A673 (cell line): ENCODE measurements at places on chromosomes 6 and 20.

GRCh38 chr6:63734923-63735322 is 99.3 kb downstream of the PHF3 start:
- no peak for DNase-seq

DNA sequence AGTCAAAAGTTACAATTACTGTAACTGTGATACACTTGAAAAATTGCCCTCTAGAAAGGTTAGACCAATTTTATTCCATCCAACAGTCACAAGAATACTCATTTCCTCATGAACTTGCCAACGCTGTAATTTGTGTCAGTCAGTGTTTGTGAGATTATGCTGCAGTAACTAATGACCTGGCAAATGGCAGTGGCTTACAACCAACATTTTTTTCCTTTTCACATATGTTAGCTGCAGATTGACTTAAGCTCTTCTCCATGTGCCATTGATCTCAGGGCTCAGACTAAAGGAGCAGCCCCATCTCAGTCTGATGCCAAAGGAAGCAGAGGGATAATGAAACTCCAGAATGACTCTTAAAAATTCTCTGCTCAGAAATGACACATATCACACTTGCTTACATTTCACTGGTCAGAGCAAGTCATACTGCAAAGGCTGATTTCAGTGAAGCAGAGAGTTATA is 92.3 kb upstream of the ELOVL5 start:
- no peak for DNase-seq

DNA sequence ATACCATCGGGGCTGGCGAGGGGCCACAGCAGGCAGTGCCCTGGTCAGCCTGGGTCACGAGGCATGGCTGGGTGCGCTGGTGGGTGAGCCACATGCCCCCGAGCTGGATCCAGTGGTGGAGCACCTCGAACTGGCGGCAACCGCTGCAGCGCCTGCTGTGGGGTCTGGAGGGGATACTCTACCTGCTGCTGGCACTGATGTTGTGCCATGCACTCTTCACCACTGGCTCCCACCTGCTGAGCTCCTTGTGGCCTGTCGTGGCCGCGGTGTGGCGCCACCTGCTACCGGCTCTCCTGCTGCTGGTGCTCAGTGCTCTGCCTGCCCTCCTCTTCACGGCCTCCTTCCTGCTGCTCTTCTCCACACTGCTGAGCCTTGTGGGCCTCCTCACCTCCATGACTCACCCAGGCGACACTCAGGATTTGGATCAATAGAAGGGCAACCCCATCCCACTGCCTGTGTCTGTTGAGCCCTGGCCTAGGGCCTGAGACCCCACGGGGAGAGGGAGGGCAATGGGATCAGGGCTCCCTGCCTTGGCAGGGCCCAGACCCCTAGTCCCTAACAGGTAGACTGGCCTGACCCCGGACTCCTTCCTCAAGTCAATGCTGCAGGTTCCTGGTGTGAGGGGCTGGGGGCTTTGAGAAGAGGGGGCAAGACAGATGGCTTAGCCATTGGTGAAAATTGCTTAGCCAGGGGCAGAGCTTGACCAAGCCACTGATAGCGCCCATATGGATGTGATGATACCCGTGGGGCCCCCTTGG is 598 bp downstream of the TMEM239 start:
- no peak for DNase-seq

DNA sequence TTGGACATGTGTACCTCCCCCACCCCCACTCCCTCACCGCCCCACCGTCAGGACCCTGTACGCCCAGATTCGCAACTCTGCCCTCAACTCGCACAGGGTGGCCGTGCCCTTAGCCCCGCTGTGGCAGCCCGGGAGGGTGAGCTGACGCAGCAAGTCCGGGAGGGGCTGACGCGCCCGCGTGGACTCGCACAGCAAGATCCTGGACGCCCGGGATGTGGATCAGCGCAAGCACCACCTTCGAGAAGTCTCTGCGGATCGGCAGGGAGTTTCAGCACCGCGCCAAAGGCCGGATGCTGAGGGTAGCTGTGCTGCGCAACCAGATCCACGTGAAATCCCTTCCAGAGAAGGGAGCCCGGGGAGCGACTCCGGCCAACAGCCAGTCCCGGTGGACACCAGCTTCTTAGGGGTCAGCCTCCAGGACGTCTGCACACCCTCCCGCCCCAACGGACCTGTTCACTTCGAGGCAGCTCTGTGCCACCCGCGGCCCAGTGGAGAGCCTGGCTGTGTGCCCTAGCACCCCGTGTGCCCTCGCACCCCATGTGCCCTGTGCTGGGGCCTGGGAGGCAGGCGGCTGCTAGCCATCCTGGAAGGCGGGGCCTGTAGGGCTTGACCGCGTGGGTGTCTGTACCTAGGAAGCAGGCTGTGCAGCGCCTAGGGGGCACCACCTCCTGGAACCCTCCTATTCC is 6.7 kb upstream of the GJA10 start:
- no peak for DNase-seq

- DNase-seq: no peak
Observed at GRCh38 chr20:52681288-52681687, 290.9 kb upstream of the TSHZ2 start.

DNA sequence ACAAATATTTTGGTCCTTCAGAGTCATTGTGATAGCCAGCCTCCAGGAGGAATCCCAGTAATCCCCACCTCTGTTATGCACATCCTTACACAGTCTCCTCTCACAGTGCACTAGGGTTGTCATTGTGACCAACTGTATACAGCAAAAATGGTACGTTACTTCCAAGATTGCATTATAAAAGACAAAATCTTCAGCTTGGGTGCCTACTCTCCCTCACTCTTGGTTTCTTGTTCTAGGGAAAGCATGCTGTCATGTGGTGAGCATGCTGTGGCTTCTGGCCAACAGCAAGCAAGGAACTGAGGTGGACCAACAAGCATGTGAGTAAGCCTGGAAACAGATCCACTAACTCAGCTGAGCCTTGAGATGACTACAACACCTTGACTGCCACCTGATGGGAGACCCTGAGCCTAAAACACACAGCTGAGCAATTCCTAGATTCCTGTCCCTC is 130.1 kb upstream of the DST start:
- DNase-seq: no peak

DNA sequence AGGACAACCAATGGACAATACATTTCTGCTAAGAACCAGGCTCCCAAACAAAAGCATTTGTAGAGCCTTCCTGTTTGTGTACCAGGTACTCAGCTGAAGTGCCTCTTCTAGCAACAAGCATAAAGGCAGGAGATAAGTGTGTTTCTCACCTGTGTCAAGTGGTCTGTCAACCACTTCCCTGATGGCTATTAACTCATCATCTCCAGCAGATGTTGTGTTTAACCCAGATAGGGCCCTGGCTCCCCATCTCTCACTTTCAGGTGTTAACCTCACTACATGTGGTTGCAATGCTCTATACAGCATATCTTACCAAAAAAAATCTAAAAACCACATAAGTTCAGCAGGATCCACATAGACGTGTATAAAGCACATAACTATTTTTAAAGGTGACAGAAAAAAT is 9.6 kb upstream of the IL17A start:
- no peak for DNase-seq

GRCh38 chr20:63122626-63123025 is 93.3 kb downstream of the YTHDF1 start:
- no peak for DNase-seq

DNA sequence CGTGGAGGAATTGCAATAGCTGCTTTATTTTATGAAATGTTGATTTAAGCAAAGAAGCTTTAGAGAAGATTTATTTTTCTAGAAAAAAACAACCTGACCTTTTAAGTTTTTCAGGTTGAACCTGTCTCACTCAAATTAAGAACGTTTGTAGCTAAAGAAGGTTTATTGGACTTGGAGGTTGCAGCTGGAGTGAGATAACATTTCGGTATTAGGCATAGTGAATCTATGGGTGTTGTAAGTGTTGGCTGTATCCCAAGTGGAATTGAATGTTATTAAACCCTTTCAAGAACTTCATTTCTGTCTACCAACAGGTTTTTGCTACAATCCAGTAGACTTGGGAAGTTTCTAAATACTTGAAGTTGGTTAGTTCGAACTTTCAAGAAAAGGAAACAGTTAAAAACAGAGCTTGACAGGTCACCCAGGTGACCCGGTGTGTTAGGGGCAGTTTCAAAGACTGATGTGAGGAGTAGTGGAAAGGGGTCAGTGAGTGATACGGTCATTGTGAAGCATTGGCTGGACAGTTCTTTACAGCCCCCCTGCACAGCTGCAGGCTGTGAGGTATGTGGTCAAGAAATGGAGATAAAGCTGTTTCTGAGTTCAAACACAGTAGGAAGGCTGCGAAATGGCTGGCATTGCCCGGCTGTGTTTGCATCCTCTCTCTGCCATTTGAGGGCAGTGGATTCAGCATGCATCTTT is 2.4 kb upstream of the TBCC start:
- no peak for DNase-seq

DNA sequence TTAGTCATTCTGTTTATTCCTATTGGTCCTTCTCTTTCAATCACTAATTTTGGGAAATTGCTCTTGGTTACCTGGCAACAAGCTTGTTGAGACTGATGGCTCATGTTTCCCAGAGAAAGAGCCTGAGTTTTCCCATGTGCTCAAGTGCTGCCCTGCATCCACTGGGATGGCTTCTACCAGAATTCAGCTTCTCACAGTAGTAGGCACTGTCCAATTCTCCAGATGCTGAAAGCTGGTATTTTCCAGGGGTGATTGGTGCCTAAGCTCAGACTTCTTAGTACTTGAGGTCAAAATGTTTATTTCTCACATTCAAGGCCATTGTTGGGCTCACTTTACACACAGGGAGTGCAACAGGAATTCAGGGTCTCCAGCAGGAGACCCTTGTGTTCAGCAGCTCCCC is 29.1 kb upstream of the SLC2A12 start:
- no peak for DNase-seq

- no peak for DNase-seq
Observed at GRCh38 chr6:149392093-149392492, 8.0 kb upstream of the SUMO4 start.

- DNase-seq: no peak
Observed at GRCh38 chr6:25397406-25397805, 118.2 kb downstream of the CARMIL1 start.

GRCh38 chr6:71224011-71224410 is 64.6 kb upstream of the OGFRL1 start:
- DNase-seq: no peak

- DNase-seq: no peak
Observed at GRCh38 chr20:13262671-13263360, 41.7 kb downstream of the ISM1 start.

GRCh38 chr6:24536466-24536865 is 41.7 kb downstream of the ALDH5A1 start:
- peak; percentile 93 for DNase-seq

GRCh38 chr6:27178407-27178730 is 69.1 kb upstream of the PRSS16 start:
- DNase-seq: no peak

DNA sequence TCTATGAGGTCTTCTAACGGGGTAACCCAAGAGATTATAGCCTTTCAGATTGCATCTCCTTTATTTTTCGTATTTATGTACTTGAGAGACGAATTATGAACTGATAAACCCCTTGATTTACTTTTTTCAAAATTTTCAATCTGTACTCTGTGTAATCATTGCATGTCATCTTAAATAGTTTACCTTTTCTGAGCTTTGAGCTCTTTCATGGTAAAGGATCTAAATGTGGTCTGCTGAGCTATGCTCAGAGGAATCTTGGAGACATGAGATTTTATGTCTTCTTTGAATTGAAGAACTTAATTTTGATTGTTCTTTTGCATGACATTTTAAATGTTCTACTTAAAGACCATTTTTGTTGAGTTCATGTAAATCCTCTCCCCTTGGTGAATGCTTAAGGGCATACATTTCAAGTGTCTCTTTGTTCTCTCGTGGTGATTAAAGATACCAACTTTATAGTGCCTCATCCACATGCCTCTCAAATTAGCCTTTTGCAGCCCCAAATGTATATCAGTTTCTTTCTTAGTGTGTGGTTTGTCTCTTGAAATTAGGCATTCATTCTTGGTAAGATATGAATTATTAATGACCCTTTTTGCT is 116.3 kb upstream of the SCGN start:
- no peak for DNase-seq

- peak; percentile 76 for DNase-seq
Observed at GRCh38 chr6:141677598-141678211, 455.0 kb upstream of the GJE1 start.

DNA sequence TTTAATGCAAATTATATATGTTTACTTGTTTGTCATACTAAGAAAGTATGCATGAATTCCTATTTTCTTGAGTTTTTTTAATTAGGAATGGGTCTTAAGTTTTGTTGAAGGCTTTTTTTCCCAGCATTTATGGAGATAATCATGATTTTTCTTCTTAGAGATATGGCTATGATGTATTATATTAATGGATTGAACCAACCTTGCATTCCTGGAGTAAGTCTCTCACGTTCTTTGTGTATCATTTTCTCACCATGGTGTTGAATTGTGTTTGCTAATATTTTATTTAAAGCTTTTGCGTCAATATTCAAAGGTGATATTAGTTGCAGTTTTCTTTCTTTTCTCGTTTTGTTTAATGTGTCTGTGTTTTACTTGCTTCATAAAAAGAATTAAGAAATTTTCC is 48.4 kb upstream of the SLC35D3 start:
- DNase-seq: no peak

- DNase-seq: no peak
Observed at GRCh38 chr20:21033817-21034216, 72.3 kb downstream of the LINC00237 start.

- no peak for DNase-seq
Observed at GRCh38 chr20:57493091-57493615, 31.8 kb downstream of the CTCFL start.
